Skin of body (tissue), 3 donors: ENCODE measurements at places on chromosomes 4 and X.
A peak's percentile ranks its signal among the peaks of the same experiment; 100 is the strongest.

GRCh38 chrX:104621781-104622180 lies 55.8 kb downstream of the IL1RAPL2 start:
- DNase-seq, result no peak

- no peak for DNase-seq
Observed at GRCh38 chr4:41881981-41882624, 53.1 kb upstream of the TMEM33 start.

DNA sequence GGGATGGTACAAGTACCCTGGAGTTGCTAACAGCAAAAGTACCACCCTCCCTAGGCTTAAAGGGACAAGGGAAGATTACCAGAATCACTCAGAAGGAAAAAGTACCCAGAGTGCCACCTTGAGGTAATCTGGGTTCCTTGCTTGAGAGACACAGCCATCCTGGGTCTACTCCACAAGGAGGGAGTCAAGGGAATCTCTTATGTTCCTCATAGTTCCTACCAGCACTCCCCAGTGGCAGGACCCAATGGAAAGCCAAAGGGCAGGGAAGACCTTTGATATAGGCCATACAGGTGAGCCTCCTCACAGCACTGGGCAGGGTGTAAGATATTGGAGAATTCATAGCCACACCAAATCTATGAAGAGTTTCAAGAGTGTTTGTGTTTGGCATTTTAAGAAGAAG lies 5.7 kb downstream of the IL2 start:
- no peak for DNase-seq

- peak; percentile 29 for DNase-seq
Observed at GRCh38 chrX:9566150-9566621, 101.3 kb downstream of the TBL1X start.

DNA sequence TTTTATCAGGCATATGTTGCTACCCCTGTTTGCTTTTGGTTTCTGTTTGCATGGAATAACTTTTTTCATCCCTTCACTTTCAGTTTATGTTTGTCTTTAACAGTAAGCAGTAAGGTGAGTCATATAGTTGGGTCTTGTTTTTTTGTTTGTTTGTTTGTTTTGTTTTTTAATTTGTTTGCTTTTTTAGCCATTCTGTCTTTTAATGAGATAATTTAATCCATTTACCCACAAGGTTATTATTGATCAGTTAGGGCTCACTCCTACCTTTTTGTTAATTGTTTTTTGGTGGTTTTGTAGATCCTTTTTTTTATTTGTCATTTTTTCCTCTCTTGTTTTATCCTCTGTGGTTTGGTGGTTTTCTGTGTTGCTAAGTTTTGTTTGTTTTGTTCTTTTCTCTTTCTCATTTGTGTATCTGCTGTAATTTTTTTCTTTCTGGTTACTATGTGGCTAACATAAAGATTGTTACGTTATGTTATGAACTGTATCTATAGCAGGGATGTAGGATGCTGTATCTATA lies 379.5 kb upstream of the MAD2L1 start:
- DNase-seq, result no peak

- DNase-seq, result no peak
Observed at GRCh38 chr4:65096630-65097029, 573.7 kb downstream of the EPHA5 start.

DNA sequence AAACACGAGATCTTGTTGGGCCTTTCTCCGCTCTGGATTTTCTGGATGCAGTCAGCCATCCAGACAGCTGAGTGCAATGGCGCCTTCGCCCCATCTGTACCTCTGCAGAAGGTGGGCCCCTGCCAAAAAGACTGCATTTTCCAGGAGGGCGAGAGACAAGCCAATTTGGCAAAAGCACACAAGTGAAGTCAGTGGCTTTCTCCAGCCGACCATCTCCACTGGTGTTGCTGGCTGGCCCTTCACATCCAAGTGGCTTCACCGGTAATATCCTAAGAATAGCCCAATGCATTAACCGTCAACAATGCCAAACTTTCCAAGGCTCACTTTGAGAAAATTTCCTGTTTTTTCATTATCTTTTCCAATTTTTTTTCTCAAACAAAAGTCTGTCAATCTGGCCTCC lies 96.2 kb upstream of the MXRA5 start:
- DNase-seq, result no peak

GRCh38 chr4:95517576-95518345 lies 31.0 kb downstream of the UNC5C start:
- peak; percentile 86 for DNase-seq

DNA sequence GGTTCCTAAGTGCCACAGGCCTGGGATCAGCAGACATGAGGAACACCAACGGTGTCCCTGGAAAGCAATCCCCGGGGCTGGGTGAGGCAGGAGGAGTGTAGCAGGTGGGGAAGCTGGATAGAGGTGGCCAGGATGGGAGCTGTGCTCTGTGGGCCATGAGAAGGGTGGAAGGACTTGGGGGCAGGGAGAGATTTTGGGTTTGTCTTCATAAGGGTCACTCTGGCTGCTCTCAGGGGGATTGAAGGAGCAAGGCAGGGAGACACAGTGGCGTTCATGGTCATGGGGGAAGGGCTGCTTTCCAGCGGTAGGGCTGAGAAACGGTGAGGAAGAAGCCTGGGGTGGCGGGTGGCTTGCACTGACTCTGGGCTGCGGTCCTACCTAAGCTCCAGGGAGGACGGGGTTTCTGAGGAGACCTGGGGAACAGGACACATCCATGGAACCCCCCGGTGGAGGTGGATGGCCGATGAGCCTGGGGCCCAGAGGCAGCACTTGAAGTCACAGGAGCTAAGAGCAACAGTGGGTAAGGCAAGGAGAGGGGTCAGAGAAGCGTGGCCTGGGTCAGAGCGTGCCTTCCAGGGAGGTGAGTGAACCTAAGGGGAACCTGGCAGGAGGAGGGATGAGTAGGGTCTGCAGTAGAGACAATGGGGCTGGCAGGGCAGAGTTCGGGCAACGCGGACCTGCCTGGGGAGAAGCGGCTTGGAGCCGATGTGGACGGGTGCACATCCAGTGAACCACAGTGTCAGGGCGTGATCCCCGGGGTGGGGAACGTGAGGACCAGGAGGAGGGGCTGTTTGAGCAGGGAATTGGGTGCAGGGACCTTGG lies 12.4 kb upstream of the CTBP1 start:
- DNase-seq, result no peak

DNA sequence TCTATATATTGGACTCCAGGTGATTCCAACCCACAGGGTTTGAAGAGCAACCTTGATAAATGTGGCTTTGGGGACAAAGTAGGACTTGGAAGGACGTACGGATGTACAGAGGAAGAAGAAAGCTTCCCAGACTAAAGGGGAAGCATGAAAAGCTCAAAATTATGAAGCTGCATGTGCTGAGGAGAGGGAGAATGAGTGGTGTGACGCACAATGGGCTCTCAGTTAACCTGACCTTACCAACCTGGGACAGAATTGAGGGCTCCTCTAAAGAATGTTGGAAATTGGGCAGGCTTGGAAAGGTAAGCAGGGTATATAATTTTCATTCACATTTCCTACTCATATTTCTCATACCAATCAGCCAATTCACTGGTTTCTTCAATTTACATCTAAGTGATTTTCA lies 10.5 kb upstream of the TIGD2 start:
- DNase-seq, result no peak

GRCh38 chr4:150590631-150591030 lies 8.7 kb downstream of the MAB21L2 start:
- DNase-seq, result no peak

GRCh38 chrX:103431316-103431715 lies 55.0 kb downstream of the BEX3 start:
- no peak for DNase-seq

DNA sequence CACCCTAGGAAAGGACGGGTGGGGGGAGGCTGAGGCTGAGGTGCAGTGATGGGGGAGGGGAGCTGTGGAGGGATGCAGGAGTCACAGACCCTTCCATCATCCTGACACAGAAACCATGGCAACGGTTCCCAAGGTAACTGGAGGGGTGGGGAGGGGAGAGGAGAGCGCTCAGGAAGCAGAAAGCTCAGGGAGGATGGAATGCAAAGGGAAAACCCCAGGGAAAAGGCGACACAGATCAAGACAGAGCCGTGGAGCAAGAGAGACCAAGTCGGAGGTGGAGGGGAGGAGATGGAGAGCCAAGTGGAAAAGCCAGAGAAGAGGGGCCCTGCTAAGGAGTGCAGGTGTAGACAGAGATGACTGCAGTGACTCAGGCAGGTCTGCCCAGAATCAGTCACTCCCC lies 14.5 kb downstream of the L1CAM start:
- DNase-seq, result no peak

GRCh38 chrX:155767876-155768769 lies 113.0 kb upstream of the VAMP7 start:
- DNase-seq, result peak; percentile 13

DNA sequence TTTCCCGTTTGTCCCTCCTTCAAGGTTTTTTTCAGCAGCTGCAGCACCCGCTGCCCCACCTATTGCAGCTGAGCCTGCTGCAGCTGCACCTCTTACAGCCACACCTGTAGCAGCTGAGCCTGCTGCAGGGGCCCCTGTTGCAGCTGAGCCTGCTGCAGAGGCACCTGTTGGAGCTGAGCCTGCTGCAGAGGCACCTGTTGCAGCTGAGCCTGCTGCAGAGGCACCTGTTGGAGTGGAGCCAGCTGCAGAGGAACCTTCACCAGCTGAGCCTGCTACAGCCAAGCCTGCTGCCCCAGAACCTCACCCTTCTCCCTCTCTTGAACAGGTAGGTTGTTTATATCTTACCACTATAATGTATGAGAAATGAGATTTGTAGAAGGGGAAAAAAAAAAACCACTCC lies 4.5 kb downstream of the PRR27 start:
- DNase-seq, result no peak

GRCh38 chr4:142556570-142557238 lies 289.4 kb downstream of the INPP4B start:
- DNase-seq, result no peak

DNA sequence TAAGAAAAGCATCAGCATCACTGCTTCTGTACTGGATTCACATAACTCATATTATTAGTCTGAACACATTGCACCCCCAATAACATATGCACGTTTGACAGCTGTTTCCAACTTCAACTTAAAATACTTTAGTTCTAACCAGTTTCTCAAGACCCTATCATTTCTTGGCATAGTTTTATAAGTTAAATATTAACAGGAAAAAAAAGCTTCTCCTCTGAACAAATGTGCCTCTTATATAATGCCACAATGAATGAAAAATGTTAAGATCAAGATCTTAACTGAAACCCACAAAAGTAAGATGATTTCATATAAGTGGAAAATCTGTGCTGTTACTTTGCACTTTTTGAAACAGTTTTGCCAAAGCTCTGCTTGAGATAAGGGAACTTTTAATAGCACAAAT lies 652.8 kb upstream of the FAM241A start:
- DNase-seq, result no peak

GRCh38 chrX:13432414-13433297 lies 112.8 kb upstream of the ATXN3L start:
- peak; percentile 91 for DNase-seq

- no peak for DNase-seq
Observed at GRCh38 chr4:46270986-46271596, 118.8 kb downstream of the GABRA2 start.

- no peak for DNase-seq
Observed at GRCh38 chrX:21700275-21700674, 42.1 kb upstream of the KLHL34 start.

DNA sequence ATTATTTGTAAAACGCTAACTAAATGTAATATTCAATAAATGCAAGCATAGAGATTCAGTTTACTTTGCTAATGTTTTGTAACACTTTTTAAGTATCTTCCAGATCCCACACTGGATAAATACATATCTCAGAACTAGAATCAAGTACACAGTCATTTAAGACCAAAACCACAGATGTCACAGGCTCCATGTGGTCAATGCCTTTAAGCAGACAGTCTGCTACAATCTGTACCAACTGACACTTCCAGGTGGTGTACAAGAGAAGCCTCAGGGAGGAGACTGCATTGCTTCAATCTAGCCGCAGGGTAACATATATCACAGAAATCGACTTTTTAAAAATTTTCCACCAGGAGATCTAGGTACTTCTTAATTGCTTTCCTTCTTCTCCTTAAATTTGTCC lies 229.6 kb upstream of the DIAPH2 start:
- no peak for DNase-seq

GRCh38 chr4:151841107-151841506 lies 80.3 kb upstream of the GATB start:
- no peak for DNase-seq

- no peak for DNase-seq
Observed at GRCh38 chrX:103879339-103879738, 47.3 kb upstream of the RAB9B start.

DNA sequence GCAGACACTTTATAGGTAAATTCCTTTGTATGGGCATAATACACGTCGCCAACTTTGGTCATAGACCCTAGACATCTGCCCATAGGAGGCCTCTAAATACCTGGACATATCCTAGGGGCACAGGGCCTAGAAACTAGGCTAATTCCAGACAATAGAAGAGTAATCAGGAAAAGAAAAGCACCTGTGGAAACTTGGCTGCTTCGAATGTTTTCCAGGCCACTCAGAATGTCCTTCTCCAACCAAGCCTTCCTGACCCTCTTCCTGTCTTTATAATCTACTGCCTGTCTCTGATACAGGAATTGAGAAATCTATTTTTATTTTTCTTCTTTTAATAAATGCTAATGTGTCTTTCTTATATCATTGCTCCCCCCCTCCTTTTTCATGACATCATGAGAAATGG lies 493.1 kb downstream of the IL15 start:
- DNase-seq, result no peak

DNA sequence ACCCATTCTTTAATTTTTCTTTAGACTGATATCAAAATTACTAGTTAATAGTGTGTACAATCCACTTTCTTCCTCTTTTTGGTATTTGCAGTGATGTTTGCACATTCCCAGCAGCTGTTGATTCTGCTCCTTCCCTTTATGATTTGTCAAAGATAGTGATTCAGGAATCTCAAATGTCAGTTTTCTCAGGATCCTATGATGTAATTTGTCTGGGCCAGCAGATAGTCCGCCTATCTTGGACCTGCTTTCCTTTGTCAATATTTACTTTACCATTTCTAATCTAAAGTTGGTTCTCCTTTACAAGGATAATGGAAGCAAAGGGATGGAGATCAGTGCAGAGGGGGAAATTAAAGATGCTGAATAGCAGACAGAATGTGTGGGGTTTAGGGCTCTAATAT lies 122.1 kb downstream of the REELD1 start:
- DNase-seq, result no peak

GRCh38 chrX:20116087-20116576 lies 575 bp downstream of the MAP7D2 start:
- DNase-seq, result no peak

DNA sequence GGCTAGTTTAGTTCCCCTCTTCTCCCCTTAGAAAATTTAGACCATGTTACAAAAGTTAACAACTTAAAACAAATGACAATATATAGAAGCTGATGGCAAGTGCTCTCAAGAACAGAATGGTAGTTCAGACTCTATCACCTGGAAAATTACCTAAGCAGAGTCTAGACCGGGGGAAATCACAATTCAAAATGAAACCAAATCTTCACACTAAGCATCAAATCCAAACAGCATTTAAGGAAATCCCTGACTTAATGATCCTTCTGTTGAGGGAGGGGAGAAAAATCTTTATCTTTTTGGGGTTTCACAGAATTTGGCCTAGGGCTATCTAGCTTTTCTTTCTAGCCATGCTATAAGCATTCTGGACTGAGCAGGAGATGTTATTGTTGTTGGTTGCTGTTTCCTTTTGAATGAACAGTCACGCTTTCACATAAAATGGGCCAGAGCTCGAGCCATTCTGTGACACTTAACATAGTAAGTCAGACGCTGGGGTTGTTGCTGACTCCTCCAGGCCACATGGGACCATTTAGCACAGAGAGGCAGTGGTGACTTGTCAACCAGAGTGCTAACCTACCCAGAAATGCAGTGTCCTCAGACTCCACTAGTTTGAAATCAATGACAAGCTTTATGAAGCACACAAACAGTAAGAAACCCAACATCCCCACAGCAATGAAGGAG lies 16.0 kb upstream of the LSM6 start:
- no peak for DNase-seq
